ENCODE measurements at places on chromosomes 12 and 14.
A peak's percentile ranks its signal among the peaks of the same experiment; 100 is the strongest.

GRCh38 chr12:118188690-118189371, 52.9 kb downstream of the PEBP1 start:
- DNase-seq, result no peak

DNA sequence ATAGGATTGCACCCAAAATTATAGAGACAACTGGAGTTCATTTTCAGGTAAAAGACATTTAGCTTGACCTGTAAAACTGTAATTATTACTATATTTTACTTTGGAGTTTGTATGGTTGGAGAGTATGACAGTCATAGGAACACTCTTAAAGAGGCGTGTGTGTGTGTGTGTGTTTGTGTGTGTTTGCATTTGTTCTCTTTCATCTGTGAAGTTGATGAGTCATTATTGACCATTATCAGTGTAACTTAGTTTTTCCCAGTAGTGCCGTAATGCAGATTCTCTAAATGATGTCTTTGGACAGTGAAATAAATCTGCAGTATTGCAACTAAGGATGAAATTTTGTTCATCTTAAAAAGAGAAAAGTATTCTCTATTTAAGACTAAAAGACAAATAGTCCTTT, 13.0 kb downstream of the WASHC4 start:
- no peak for DNase-seq

- DNase-seq, result peak; percentile 29
Measured at GRCh38 chr14:61927520-61927919, 165.3 kb downstream of the SNAPC1 start.

- no peak for DNase-seq
Measured at GRCh38 chr14:77641534-77642341, 25.3 kb upstream of the SPTLC2 start.

GRCh38 chr12:21662122-21662792, 4.6 kb upstream of the LDHB start:
- DNase-seq, result no peak

- DNase-seq, result no peak
Measured at GRCh38 chr14:72549026-72549425, 344.9 kb downstream of the DPF3 start.

DNA sequence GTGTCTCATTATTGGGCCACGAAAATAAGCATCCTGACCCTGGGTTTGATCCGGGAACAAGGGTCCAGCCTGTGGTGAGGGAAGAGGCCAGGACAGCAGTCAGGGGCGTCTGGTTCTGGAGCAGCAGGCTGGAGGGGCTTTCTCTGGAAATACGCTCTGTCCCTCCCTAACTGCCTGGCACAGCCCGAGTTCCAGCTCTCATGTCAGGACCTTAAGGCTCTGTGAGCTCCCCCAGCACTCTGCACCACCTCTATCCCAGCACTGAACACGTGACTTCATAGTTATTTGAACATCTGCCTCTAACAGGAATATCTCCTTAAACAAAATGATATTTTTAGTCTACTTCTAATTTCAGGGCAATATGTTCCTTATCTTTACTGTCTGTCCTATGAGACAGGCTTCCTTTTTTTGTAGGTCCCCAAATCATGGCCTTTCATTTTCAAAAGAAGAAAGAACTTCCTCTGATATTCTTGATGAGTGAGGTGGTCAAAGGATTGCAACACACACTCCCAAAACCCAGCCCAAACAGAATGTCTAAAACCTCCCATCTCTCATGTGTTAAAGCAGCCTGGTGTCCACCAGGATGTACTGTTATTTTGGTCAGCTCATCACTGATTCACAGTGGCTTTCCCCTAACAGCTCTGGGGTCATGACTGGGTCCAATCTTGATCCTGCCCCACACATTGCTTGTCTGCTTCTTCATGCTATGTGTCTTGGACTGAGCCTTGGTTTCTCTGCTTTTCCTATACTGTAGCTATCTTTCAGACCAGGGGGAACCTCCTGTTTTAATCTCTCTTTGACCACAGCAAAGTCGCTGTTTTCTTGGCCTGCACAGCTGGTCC, 9.7 kb downstream of the AQP6 start:
- DNase-seq, result no peak

DNA sequence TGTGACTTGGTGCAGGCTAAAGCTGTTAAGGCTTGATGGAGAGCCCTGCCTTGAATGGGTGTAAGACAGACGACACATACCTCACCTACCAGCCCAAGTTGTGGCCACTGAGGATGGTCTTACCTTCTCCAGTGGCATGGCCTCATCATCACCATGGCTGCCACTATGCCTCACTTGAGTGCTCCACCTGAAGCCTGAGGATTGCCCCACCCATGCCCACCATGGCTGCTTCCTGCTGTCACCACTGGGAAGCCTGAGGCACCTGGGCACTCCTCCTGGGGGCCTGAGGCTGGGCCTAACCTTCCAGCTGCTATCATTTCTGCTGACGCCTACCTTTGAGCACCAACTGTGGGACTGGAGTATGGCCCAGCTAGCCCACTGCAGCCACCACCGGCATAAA, 1605.7 kb upstream of the FLRT2 start:
- DNase-seq, result no peak

GRCh38 chr14:29352706-29353080, 575.0 kb downstream of the PRKD1 start:
- no peak for DNase-seq

DNA sequence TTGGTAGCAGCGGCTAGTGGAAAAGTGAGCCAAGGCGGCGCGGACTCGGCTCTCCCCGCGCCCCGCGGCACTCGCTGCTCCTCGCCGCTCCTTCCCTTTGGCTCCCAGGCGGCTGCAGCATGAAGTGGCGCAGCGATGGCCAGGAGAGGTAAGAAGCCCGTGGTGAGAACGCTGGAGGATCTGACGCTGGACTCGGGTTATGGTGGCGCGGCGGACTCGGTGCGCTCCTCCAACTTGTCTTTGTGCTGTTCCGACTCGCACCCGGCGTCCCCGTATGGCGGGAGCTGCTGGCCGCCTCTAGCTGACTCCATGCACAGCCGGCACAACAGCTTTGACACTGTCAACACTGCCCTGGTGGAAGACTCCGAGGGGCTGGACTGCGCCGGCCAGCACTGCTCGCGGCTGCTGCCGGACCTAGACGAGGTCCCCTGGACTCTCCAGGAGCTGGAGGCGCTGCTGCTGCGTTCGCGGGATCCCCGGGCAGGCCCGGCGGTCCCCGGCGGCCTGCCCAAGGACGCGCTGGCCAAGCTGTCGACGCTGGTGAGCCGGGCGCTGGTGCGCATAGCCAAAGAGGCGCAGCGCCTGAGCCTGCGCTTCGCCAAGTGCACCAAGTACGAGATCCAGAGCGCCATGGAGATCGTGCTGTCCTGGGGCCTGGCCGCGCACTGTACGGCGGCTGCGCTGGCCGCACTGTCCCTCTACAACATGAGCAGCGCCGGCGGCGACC, 225.6 kb upstream of the CRY1 start:
- DNase-seq, result no peak

DNA sequence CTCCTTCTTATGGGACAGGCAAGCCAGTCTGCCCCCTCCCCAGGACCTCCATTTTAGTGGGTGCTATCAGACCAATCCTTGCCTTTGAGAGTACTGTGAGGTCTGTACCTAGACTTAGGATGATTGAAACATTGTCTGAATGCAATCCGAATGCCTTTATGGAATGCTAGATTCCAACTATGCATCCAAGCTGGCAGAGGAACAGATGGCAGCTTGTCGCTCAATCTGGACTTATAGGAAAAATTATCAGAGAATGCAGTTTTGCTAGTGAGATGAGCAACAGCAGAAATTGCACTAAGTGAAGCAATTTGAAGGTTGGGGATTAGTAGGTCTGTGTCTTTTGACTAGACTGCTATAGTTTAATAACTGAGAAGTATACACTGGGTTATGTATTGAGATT, 109.1 kb downstream of the DYRK2 start:
- DNase-seq, result no peak

DNA sequence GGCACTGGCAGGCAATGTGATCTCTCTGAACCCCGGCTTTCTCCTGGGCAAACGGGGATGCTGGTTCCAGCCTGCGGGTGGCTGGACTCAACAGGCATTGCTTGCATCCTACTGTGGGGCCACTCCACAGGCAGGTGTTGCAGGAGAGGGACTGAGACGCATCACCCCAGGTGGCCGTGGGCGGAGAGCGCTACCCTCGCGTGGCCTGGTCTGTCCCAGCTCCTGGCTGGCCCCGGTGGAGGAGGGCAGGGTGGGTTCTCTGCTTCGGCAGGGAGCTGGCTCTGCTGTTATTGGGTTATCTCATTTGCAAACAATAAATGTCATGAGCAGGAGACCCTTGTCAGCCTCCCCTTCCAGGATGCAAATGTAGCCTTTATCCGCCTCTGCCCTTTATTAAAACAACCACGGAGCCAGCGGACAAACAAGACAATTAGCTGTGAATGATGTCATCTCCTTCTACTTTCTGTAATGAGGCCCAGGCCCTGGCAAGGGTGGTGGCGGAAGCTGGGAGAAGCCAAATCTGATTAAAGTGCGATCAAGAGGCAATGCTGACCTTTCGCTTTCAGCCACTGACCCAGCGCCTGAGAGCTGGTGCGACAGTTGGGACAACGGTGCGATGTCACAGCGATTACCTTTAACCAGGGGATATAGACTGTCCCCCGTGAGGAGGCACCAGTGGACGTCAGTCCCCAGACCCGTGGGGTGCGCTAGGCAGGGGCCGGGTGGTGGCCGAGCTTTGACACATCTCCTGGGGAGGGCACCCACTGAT, 161.8 kb downstream of the KIF26A start:
- DNase-seq, result no peak

DNA sequence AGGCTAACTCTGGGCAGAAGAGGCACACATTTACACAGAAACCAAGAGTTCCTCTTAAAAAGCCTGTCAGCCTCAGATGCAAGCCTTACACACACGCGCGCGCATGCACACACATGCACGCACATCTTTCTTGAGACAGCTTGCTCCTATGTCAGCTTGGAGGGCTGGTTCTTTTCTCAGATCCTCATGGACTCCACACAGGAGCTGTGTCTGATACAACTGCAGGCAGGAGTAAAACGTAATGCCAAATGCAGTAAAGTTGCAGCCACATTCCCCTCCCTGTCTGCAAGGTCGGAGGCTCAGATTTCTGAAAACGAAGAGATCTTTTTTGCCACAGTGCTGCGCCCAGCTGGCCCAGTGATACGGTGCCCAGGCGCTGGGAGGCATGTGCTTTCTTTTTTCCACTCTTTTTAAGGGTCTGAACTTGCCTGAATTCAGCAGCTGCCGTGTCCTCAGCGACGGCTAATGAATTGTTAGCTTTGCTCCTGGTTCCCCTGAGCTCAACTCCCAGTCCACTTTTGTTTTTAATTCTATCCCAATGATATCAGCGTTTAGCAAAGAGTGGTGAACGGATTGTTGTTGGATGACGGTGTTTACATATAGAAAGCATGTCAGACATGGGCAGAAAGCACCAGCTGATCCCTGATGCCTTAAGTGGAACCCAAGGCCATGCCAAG, 72.9 kb upstream of the FOXN3 start:
- DNase-seq, result no peak

- DNase-seq, result no peak
Measured at GRCh38 chr12:47282206-47282605, 202.4 kb upstream of the AMIGO2 start.

DNA sequence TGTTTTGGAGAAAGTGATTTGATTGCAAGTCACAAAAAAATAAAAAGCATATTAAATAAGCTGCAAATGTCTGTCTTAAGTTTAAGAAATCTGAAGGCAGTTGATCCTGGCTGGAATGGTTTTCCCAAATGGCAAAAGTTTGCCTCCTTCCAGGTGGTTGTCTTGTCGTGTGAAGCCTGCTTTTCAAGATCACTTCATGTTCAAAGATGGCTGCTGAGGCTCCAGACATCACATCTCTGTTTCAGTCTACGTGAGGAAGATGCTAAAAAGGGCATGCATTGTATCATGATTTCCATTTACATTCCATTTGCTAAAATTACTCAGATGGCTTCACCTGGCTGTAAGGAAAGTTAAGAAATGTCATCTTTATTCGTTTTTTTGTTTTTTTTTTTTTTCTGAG, 31.6 kb upstream of the HMGA2 start:
- no peak for DNase-seq

DNA sequence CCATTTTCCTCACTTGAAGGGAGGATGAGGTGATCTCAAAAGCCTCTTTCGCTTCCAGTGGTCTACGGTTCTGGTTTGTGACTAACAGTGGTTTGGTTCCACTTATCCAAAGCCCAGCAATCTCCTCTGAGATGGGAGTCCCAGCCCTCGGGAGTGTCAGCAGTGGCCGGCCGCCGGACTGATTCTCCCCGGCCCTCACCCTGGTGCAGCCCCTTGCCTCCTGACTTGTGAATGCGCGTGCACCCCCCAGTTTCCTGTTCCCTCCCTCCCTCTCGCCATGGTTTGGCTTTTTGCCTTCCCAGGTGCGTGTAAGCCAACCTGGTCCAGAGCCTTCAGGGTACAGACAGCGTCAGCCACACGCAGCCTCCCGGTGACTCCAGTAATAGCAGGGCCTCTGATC, 74.5 kb downstream of the B4GALNT3 start:
- no peak for DNase-seq

- DNase-seq, result no peak
Measured at GRCh38 chr12:114747012-114747858, 63.3 kb upstream of the TBX3 start.

DNA sequence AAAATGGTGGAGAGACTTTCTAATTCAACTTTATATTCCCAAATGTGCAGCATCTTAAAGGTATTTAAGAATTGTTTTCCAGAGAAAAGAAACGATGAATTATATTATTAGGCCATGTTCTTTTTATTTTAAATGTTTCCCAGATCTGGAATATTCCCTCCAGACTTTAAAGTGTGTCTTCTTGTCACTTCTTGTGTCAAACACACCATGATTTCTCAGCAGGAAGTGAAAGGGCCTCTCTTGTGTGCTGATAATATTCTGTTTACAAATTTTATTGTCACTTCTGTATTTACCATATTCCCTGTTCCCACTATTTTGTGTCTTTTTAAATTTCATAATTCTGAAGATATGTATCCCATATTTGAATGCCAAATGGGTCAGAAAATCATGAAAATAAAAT, 455.0 kb upstream of the FLRT2 start:
- no peak for DNase-seq

DNA sequence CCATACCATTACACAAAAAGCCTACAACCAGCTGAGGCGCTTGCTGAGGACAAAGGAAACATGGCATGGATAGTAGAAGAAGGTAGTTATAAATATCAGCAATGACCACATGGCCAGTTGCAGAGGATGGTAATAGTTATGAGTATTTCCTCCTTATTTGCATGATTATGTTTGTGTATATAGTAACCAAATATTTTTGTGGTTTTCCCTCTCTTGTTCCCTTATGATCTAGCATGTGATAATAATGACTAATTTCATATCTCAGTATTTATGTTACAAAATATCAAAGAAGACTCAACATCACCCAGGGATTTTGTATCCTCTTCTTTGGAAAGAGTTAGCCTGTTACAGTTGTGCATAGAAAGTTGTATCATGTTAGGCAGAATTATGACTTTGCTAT, 13.5 kb upstream of the CATSPERB start:
- no peak for DNase-seq

All from H4 (cell line).